ENCODE measurements at places on chromosomes 5 and 9.

- no peak for DNase-seq
Observed at GRCh38 chr5:131716650-131717049, 80.2 kb downstream of the FNIP1 start.

GRCh38 chr5:37391591-37391990 lies 12.5 kb downstream of the WDR70 start:
- DNase-seq: no peak

DNA sequence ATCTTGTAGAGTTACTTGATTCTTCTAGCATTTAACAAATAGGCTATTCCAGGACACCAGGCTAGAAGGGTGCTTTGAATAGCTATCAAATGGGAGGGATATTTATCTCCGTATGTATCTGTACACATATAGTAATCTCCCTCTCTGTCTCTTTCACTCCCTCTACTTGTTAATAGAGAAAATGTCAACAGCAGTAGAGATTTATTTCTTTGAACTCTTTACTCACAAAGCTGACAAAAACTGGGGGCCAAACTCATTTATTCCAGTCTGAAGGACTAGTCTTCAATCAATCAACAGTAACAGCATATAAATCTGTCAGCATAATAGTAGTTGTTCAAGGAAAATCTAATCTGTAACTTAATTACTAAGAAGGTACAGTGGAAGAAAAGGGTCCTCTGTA lies 78.2 kb upstream of the FER start:
- peak; percentile 1 for DNase-seq

DNA sequence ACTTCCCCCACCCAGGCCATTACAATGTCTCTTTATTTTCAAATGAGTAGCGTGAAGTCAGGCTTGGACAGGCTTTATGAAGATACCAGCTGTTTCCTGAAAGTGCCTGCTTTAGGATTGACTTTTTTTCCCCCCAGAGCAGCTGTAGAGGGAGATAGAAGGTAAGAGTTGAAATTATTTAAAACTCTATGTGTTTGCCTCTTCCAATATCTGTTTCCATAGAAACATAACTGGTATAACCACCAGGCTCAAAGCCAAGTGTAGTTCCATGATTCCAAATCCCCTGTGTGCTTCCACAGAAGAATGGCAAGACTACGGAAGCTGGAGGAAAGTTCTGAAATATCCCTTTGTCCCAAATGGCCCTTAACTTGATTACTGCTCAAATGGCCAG lies 87.4 kb upstream of the TBC1D2 start:
- DNase-seq: no peak

DNA sequence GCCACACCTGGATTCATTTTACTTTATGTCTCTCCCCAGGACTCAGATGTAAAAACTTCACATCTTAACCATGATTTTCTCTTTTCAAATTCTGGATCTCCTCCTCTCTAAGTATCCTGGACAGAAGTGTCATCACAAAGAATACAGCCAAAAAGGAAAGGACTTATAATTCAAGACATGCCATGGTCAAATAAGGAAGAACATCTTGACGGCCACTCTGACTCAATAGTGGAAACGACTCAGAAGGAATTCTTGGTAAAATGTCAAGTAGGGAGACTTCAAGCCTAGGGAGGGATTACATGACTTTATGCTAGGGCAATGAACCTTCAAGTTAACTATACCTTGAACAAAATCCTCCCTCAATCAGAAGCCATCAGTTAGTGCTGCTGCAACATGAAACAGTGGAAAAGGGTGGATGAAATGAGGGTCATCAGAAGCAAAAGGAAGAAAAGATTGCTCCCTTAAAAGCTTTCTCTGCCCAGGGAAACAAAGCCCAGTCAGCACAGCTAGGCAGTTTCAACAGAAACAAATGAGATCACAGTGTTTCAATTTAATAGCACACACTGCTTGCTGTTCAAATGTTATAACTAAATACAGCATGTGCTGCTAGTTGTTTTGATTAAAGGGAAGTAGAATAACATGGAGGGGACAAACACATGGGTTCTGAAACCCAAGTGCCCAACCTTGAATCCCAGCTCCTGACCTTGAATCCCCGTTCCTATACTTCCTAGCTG lies 101.4 kb downstream of the LPAR1 start:
- no peak for DNase-seq

DNA sequence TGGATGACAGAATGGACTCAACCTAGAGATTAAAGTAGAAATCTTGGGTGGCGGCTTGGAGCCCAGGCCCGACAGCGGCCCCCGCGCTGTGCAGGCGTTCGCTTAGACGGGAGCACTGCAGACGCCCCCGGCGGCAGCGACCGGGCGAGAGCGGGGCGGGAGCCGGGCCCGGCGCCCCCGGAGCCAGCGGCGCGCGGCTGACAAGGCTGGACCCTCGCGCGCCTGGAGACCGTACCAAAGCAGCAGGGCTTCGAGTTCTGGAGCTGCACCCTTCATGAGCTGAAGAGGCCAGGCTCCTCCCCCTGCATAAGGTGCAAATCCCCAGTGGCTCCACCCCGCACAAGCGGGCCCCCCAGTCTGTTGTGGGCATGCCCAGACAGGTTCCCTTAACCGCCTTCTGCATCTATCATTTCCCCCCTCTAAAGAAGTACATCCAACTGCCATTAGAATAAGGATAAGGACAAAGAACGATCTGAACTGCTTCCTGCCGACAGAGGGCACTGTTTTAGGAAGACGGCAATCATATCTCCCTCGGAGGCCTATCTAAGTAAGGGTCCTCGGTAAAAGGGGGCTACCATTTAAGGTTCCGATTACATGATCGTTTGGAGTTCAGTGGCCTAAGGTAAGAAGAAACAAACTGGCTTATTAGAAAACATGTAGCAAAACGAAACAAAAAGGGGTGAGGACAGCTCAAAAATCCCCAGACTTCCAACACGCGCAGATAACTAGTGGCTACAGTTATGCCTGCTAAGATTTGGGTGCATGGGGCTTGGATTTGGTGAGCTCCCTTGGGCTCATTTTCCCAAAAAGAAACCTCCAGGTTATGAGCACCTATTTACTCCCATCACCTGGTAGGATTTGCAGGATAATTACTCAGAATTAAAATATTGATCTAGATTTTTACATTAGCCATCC lies 66.3 kb downstream of the RGMB start:
- no peak for DNase-seq

- no peak for DNase-seq
Observed at GRCh38 chr5:170626507-170627150, 122.8 kb downstream of the KCNIP1 start.

- no peak for DNase-seq
Observed at GRCh38 chr5:67695369-67695768, 498.8 kb upstream of the CD180 start.

- DNase-seq: no peak
Observed at GRCh38 chr5:654071-654778, 38.9 kb downstream of the TPPP start.

DNA sequence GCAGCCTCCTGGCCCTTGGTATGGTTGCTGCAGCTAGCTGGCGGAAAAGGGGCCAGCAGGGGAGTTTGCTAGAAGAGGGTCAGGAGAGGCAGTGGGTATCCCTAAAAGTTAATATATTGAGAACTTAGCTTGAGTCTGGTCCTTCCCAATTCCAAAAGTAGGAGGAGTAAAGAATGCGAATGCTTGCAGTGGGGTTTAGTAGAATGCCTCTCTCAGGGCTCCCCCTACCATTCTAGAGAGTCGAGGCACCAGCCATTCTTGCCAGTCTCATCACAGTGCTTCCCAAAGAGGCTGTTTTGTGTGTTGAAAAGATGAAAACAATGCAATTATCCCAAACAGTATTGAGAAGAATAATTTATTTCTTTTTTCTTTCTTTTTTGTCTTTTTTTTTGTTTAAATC lies 26.4 kb downstream of the TTC39B start:
- DNase-seq: no peak

DNA sequence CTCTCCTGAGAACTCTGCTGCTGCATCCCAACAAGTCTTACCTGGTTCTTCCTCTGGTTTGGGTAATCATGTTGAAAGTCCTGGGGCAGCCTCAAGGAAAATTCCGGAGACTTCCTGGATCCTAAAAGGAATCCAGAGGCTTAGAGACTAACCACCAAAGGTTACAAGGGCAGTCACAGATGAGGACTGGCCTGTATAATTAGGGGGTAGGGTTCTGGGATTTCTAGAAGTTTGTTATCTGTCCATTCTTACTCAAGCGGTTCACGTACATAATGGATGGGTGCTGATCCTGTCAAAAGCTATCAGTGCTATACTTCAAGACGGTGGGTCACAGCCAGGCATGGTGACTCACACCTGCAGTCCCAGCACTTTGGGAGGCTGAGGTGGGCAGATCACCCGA lies 51.4 kb upstream of the EPB41L4B start:
- no peak for DNase-seq

DNA sequence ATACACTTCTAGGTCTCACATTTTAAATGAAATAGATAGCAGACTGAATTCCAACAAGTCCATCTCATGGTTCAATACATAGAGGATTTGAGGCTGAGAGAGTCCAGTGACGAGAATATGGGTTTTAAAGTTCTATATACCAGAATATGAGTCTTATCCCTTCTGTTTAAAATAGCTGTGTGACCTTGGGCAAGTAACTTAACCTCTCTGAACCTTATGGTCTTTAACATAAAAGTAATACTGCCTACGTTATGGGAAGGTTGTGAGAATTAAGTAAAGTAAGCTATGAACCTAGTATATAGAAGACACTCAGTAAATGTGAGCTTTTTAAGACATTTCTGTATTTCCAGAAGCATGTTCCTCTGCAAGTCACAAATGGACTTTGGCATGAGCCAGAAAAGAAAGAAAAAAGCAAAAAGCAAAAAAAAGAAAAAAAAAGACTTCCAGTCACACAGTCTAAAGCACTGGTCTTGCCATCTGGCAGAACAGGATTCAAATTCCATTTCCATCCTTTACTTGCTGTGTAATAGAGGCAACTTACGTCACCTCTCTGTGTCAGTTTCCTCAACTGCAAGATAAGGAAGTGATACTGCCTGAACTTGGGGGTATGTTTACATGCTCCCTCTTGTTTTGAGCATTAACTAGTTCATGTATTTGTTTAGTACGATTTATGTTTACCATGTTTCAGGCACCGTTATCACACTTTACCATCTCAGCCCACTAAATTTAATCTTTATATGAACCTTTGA lies 248.2 kb downstream of the TRIM32 start:
- DNase-seq: no peak

DNA sequence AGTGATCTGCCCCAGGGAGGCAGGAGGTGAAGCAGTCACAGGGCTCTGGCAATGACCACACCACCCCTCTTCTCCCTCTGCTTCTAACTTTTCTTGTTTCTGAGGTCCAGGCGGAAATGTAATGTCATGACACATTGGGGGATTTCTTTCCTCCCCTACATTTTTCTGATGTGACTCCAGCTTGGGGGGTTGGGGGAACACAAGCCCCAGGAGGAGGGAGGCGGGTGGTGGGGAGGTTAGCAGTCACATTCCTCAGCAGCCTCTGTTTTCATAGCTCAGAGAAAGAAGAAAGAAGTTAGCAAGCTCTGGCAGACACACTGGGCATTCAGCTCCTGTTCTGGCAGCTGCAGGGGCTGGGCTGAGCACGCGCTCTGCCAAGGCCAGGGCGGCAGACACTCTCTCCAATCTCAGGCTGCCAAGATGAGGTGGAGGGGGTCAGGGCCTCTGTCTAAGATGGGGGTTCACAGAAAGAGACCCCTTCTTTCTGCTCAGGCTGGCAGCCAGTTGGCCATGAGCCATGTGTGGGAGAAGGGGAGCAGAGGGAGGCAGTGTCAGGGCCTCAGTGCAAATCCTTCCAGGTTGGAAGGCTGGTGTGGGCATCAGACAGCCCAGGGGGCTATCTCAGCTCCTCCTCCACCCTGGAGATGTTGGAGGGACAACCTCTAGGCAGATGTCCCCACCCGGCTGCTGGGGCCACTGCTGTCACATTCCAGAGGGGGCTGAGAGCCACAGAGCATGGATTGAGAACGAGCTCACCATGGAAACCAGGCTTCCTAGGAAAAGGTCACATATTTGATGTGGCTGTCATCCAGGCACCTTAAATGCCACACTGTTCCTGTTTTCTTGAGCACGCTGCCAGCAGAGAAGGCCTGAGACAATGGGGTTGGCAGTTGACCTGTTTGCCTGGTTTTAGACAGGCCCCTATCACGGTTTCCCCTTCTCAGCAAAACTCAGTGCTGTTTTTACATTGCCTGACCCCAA lies 20.1 kb upstream of the PFDN1 start:
- peak; percentile 28 for DNase-seq

DNA sequence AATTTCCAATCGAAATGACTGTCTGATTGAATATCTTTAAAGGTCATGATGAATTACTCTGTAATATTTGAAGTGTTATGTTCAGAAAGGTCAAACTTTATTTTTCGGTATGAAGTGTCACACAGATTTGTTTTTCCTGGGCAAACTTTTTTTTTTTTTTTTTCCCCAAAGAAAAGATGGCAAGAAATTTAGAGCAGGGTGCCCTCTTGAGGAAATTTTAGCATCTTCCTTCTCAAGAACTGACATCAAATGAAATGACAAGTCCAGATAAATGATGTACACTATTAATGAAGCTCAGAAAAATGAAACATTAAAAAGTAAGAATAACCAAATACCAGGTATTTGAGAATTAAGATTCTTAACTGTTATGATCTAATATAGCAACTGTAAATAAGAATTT lies 123.6 kb downstream of the INVS start:
- DNase-seq: no peak

DNA sequence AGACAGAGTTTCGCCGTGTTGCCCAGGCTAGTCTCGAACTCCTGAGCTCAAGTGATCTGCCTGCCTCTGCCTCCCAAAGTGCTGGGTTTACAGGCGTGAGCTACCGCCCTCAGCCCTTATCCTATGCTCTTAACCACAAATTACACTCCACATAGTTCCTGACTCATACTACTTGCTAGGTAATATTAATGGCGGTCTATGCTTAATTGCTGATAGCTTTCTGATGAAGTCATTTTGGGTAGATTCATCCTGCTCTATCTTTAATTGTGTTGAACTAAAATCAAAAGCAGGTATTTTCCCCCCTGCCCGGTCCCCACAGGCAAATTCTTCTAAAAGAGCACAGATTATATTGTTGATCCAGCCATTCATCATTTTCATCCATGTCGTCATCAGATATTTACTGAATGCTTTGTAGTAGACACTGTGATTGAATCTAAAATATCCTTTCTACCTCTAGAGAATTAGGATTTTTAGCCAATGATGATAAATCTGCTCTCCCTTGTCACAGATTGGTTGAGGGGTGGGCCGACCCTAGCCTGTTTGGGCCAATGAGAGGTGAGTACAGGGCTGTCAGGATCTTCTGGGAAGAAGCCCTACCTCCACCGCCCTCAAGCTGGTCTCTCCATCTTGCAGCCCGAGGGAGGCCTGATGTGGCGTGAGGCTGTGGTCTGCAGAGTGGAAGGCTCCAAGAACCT lies 144.8 kb downstream of the NR3C1 start:
- DNase-seq: no peak

DNA sequence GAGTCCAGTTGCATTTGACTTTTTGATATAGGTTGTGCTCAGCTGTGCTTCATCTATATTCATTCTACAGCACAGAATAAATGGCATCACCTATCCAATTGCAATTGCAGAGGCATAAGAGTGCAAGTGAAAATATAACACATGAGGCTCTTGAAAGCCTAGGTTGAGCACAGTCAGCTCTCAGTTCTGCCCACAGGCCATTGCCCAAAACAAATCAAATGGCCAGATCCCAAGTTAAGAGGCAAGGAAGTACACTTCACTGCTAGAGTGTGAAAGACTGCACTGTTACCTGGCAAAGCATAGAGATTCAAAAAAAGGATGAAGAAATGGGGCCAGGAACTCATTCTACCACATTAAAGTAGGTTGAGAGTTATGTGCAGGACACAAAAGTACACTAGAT lies 305.5 kb upstream of the SEMA6A start:
- no peak for DNase-seq

- DNase-seq: no peak
Observed at GRCh38 chr9:122091682-122092592, 1.2 kb downstream of the TTLL11 start.

GRCh38 chr5:142171270-142171669 lies 62.7 kb downstream of the NDFIP1 start:
- DNase-seq: no peak

All from NCI-H2081 (cell line).